ENCODE measurements at places on chromosomes 13 and 19. TPM values are rescaled to one million over a fixed set of nuclear protein-coding genes. Genes with fewer than 3 reads are reported as not detected.

Gene MEDAG
- not detected for total RNA-seq

GRCh38 chr19:38441657-38442348 lies 8.3 kb downstream of the RYR1 start:
- no peak for DNase-seq

DNA sequence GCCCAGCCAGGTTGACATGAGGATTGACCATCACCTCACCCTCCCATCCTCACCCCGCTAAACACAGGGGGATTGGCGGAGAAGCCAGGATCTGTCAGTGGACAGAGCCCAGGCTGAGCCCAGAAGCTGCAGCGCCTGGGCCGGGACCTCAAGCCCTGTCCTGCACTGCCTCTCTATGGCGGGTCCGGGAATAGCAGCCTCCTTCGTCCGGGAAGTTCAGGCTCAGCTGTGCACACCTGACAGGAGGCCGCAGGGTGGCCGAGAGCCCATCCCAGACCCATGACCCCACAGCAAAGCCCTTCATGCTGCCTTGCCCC lies 67.8 kb downstream of the SPACA7 start:
- peak; percentile 19 for DNase-seq

- no peak for DNase-seq
Measured at GRCh38 chr13:97194479-97194878, 27.7 kb upstream of the MBNL2 start.

DNA sequence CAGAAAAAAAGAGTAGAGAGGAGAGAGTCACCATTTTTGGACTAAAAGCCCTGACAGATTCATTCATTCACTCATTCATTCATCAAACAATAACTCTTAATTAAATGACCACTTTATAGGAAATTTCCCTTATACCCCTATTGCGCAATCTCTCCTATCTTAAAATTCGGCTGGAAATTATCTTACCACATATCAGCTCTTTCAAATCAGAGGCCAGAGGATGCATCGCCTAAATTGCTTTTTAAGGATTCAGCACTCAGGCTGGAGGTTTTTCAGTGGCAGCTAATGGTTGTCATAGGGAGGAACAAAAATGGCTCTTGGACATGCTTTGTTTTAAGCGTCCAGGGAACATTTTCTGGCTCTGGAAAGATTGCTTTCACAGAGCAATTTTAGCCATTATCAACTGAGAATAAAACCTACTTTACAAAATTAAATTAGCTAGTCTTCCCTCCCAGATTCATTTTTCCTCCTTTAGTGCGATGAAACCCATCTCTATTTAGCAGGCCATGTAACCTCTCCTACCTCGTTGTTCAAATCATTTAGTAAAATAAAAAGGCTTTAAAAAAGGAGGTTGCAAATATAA lies 115.2 kb downstream of the OLFM4 start:
- DNase-seq: no peak

Gene ZFP14
- 1.1 TPM for total RNA-seq

DNA sequence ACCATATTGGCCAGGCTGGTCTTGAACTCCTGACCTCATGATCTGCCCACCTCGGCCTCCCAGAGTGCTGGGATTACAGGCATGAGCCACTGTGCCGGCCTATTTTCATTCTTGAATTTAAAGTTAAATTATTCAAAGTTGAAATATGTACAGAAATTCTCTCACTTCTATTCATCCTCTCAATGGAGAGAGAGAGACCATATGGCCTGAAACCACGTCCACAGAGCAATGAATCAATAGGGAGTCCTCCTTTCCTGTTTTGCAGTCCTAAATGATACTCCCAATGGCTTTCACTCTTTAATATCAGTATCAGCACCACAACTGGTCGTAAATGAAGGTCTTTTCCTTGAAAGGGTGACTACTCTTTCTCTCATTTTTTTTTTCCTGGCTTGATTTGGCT lies 30.5 kb upstream of the KCTD4 start:
- DNase-seq: no peak

DNA sequence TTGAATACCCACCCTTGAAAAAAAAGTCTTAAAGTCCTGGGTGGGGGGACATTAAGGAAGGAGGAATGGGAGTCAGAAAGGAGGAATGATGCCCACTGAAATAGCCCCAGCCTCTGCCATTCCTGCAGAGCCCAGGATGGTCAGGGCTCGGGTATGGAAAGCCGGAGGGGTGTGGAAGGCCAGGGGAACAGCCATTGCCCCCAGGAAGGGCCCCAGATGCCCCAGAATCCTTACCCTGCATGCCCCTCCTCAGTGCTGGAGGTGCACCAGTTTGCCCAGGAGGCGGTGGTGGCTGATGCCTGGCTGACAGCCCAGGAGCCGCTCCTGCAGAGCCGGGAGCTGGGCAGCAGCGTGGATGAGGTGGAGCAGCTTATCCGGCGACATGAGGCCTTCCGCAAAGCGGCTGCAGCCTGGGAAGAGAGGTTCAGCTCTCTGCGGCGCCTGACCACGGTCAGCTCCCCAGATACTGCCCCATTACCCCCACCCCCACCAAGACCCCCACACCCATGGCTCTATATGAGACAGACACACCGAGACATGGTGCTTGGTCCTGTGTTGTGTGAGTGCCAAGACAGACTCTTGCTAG lies 10.7 kb upstream of the SHKBP1 start:
- DNase-seq: no peak

- DNase-seq: no peak
Measured at GRCh38 chr19:31255174-31255799, 93.9 kb downstream of the TSHZ3 start.

DNA sequence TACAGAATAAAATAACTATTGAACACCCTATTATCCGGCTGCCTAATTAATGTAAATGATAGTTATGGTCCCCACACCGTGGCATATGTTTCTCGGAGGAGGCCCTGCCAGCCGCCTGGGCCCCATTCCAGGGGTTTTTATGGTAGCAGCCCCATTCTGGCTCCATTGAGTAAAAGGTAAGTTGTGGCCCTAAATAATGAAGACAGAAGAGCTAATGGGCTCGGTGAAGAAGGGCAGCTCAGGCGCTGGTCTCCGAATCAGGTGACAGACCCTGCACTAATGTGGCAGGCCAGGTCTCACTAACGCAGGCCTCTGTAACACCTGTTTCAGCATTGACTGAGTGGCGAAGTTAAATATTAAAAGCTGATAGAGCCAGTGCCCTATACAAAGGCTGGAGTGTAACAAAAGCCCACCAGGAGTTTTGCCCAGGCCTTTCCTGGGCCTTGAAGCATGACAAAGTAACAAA lies 19.1 kb downstream of the POP4 start:
- no peak for DNase-seq

Gene SBK3
- total RNA-seq: not detected

DNA sequence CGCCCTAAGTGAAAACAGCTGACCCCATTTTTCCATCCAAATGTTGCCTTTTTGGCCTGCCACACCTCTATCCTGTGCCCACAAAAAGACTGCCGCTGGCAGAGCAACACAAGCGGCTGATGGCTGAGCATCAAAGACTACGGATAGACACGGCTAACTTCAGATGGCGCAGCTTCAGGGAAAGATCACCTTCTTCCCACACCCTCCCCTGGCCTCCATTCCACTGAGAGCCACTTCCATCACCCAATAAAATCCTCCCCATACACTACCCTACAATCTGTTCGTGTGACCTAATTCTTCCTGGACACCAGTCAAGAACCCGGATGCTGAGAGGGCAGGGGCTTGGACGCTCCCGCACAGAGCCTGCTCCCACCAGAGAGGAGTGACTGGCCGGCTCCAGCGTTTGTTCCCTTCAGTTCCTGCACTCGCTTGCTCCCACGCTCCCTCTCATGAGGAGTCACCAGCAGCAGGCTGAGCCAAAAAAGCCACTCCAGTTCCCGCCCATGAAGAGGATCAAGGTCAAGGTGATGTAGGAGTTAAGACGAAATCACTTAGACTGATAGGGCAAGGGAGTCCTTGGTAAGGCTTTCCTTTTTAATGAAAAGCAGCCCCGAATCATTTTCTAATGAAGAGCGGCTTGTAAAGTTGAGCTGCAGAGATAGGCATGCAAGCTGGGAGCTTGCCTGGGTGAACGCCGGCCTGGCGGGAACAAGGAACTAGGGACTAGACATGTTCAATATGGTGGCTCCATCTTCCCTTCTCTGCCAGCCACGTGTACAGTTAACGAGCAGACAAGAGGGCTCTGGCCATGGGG lies 35.7 kb downstream of the TSKS start:
- DNase-seq: no peak

GRCh38 chr13:59891053-59891452 lies 272.7 kb downstream of the DIAPH3 start:
- DNase-seq: no peak

DNA sequence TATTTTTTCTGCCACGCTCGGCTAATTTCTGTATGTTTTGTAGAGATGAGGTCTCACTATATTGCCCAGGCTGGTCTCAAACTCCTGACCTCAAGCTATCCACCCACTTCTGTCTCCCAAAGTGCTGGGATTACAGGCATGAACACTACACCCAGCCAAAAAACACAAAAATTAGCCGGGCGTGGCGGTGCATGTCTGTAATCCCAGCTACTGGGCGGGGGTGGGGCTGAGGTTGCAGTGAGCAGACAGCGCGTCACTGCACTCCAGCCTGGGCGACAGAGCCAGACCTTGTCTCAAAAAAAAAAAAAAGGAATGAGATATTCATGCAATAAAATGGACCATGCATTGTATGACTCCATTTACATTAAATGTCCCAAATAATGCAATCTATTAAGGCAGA lies 32.2 kb downstream of the VASP start:
- DNase-seq: no peak

DNA sequence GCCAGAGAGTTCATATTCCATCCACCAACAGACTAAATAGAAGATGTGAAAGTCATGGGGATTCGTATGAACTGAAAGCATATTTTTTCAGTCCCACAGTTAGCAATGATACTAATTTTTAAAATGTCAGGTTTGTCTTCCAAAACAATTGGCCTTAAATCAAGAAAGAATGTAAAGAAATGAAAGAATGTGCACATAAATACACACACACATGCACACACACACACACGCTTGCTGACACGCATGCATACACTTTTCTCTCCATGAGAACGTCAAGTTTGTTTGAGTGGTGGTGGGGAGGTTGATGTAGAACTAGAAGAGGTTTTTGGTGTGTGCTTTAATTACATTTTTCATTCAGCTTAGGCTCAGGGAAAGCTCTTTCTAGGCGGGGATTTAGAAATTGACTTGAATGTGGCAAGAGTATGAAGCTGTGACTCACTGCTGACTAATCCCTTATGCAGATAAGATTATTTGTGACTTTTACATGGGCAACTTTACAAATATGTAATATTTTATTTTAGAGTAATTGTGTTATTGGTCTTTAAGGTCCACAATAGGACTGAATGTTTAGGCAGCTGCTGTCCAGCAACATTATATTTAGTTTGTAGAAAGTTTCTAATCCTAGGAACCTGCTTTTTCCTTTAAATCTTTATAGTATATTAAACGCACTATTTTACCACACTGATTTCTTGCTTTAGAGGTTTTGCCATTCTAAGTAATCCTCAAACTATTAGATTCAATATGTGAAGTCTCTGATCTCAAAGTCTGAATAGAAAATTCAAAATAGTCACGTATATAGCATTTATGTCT lies 18.8 kb downstream of the FLT1 start:
- DNase-seq: no peak

GRCh38 chr13:91904597-91904996 lies 506.2 kb downstream of the GPC5 start:
- DNase-seq: no peak

Gene MRI1
- total RNA-seq: 27.1 TPM

DNA sequence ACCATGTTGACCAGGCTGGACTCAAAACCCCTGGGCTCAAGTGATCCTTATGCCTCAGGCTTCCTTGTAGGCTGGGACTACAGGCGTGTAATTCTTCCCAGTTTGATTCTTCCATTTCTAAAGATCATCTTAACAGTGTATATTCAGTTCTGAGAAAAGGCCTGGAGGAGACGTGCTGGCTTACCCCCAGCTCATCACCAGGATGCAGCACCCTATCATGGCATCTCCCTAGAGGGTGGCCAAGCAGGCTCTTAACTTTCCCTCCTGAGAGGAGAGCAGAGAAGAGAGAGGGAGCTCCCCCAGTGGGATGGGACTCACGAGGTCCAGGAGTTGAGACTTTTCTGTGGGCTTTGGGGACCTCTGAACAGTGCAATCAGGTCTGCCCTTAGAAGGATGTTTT lies 2.1 kb upstream of the TUBA3C start:
- no peak for DNase-seq

DNA sequence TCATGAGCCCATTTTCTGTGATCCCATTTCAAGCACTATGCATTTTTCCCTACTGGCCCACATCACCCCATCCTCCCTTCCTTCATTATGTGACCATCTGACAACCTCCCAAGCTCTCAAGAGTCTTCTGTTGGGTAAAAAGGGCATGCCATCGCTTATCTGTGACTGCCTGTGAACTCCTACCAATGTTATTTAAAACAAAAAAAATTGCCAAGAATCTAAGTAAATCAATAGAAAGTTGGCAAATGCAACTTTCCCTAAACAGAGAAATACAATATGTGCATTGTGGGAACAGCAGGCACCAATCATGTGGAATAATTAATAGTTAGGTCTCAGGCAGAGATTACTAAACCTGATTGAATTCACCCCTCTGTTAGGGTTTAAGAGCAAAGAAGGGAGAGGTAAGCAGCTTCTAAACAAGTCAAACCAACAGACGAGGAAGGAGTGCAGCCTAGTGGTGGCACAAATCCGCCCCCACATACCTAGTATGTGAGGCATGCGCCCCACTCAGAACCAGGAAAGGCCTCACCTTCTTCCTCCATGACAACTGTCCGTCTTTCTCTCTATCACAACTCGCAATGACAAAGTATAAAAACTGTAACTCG lies 29.8 kb downstream of the DZIP1 start:
- DNase-seq: no peak

DNA sequence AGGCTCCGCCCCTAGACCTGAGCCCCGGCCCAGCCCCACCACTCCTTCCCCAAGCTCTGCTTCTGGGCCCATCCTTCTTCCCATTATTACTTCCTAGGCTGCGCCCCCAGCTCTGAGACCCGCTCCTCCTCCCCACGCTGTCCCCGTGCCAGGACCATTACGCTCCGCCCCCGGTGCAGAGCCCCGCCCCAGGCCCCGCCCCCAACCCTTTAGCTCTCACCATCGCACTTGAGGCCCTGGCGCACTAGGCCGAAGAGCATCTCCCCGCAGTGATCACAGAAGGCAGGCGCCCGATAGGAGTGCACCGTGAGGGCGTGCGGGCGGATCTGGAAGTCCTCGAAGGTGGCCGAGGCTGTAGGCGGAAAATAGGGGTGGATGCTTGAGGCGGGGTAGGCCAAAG lies 6.2 kb downstream of the PRKD2 start:
- no peak for DNase-seq

Gene PNMA8A
- not detected for total RNA-seq

GRCh38 chr13:106589716-106590115 lies 21.8 kb upstream of the ARGLU1 start:
- no peak for DNase-seq

Gene ZNF547
- total RNA-seq: 0.63 TPM

GRCh38 chr13:38687246-38688229 lies 661 bp downstream of the FREM2 start:
- no peak for DNase-seq

DNA sequence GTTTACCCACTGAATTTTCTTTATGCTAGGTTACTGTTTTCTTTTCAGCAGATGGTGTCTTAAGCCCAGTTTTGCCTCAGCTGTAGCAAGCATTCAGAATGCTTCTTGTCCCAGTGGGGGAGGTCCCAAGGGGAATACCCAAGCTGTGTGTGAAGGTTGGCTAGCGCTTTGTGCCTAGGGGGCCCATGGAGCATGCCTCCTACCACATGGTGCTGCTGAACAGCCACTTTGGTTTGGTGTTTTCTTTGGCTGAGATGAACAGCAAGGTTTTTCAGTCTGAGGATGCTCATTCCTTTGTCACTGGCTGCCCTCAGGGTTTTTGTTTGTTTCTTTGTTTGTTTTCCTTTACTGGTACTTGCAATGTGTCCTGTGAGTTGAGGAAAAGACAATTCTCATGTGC lies 99.0 kb downstream of the PCDH20 start:
- DNase-seq: no peak

Gene KLK11
- 0.24 TPM for total RNA-seq

Gene FFAR1
- not detected for total RNA-seq

Data from activated T-cell treated with anti-CD3 and anti-CD28 coated beads, Interleukin-2, amount 50 U/mL, for 4 hours (primary cell).